ENCODE measurements at places on chromosomes 6 and 20.

- no peak for DNase-seq
Measured at GRCh38 chr20:19688031-19688806, 69.8 kb upstream of the RIN2 start.

GRCh38 chr6:132142768-132143167 is 191.6 kb upstream of the CCN2 start:
- no peak for DNase-seq

DNA sequence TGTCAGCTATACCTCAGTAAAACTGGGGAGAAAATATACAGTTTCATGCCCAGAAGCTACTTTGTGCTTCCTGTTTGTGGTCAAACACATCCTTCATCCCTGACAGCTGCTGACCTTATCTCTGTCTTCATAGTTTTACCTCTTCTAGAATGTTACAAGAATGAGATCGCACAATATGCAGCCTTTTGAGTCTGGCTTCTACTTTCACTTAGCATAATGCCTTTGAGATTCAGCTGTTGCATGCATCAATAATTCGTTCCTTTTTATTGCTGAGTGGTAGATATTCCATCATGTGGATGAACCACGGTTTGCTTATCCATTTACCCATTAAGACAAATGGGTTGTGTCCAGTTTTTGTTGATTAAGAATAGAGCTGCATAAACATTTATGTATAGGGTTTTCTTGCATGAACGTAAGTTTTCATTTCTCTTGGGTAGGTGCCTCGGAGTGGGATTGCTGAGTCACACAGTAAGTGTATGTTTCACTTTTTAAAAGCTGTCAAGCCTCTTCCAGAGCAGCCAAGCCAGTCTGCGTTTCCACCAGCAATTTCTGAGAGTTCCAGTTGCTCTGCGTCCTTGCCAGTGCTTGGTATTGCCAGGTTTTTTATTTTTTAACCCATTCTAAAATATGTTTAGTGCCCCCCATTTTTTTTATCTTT is 86.6 kb upstream of the PAX1 start:
- DNase-seq, result no peak

DNA sequence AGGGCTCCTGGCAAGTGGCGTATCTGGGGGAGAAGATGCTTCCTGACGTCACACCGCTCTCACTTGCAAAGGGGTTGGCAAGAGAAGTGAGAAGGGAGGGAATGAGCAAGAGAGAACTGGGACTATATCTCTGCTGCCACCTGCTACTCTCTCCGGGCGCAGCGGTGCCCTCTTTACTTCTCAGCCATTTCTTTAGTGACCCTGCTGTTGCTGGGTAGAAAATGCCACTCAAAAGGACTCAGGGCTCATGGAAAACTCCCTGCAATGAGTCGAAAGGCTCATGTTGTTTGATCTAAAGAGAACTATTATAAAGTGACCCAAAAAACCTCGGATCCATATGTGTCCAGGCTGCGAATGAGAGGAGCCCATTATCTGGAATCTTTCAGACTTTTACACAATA is 401.8 kb downstream of the SAMD5 start:
- no peak for DNase-seq

GRCh38 chr6:66199171-66199570 is 492.1 kb upstream of the EYS start:
- no peak for DNase-seq

- DNase-seq, result no peak
Measured at GRCh38 chr20:25859649-25860530, 163.2 kb upstream of the ZNF337 start.

DNA sequence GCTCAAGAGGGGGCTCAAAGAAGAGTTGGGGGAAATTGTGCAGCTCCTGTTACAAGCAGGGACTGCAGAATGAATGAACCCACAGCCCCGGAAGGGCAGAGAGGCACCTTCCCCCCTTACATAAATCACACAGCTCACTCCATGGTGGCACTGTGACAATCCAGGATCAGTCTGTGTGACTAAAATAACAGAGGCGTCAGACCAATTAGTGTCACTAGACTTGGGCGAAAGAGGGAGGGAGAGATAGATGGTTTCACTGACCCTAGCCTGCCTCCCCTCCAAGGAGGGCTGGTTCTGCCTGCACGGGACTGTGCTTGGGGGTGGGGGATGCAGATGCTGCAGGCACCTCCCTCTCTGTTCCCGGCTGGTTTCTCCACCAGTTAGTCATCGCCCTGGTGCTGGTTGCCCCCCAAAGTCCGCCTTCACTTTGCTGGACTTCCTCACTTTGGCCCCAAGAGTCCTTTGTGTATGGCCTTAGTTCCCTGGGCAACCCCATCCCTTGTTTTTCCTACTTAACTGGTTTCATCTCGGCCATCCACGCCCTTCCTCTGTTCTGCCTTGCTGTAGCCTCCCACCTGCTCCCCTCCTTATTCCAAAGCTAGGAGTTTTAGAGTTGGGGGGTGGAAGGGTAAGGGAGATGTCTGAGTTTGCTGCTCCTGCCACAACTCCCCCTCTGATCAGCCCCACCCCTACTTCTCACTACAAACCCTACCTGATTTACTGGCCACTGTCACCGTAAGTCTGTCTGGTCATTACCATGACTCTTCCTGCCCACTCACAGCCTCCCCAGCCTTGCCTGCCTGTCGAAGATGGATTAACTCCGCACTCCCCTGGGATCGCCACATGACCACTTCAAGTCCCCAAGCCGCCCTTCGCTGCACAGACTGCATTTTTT is 17.7 kb downstream of the CCDC167 start:
- DNase-seq, result peak; percentile 79

GRCh38 chr6:10613723-10614122 is 80.7 kb downstream of the C6orf52 start:
- DNase-seq, result no peak

GRCh38 chr6:170137911-170138910 is 152.7 kb downstream of the DLL1 start:
- DNase-seq, result no peak

DNA sequence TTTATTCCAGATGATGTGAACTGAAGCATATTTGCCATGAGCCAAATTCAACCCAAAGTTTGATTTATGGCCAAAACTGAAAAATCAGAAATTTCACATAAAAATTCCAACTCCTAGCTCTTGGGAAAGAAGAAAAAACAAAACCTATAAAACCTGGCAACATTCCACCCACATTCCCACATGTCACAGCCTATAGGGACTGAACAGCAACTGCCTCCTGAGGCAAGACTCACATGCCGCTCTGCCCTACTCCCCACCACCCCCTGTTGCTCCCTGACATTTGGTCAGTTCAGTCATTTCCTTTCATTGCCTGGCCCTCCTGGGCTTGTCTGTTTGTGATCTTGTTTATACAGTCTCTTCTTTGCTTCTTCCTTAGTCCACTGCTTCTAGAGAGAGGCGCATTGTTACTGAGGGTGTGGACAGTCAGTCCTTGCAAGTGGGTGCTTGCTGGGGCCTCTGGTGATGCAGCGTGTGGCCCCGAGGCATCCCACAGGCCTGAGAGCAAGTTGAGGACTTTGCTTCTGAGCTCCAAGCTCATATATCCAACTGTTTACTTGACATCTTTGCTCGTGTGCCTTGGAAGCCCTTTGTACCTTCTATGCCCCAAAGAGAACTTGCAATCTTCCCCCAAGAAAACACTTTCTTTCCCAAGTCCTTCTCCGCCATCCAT is 31.4 kb downstream of the NFATC2 start:
- DNase-seq, result no peak

- no peak for DNase-seq
Measured at GRCh38 chr20:8242827-8243724, 111.0 kb downstream of the PLCB1 start.

GRCh38 chr6:47407300-47408281 is 70.0 kb upstream of the CD2AP start:
- no peak for DNase-seq

DNA sequence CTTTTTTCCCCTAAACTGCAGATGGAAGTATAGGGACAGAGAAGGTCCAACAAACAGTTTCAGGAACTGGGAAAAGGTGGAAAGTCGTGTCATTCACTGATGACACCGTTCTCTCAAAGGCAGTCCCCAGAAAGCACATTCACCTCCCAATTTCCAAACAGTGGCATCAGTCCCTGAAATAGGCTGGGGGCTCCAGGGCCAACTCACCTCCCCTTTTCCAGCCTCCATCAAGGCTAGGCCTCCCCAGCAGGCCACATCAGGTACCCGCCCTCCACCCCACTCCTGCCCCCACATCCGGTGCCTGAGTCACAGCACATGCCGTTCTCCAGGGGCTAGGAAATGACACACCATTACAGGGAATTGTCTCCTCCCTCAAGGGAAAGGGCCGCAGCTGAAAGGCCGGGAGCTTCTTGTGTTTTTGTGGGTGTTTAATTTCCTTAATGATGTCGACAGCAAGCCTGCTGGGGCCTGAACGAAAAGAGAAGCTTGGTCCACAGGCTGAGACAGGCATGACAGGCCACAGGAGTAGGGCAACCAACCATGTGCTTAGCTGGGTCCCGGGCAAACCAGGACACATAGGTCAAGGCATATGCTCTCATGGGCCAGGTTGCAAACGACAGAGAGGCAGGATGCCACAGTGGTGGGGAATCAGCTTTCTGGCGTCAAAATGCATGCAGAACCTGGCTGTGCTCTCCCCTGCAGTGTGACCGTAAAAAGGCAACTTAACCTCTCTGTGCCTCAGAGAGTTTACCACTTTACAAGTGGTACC is 39.2 kb downstream of the ZMYND8 start:
- no peak for DNase-seq

GRCh38 chr6:94673251-94673650 is 904.1 kb upstream of the MANEA start:
- DNase-seq, result no peak

DNA sequence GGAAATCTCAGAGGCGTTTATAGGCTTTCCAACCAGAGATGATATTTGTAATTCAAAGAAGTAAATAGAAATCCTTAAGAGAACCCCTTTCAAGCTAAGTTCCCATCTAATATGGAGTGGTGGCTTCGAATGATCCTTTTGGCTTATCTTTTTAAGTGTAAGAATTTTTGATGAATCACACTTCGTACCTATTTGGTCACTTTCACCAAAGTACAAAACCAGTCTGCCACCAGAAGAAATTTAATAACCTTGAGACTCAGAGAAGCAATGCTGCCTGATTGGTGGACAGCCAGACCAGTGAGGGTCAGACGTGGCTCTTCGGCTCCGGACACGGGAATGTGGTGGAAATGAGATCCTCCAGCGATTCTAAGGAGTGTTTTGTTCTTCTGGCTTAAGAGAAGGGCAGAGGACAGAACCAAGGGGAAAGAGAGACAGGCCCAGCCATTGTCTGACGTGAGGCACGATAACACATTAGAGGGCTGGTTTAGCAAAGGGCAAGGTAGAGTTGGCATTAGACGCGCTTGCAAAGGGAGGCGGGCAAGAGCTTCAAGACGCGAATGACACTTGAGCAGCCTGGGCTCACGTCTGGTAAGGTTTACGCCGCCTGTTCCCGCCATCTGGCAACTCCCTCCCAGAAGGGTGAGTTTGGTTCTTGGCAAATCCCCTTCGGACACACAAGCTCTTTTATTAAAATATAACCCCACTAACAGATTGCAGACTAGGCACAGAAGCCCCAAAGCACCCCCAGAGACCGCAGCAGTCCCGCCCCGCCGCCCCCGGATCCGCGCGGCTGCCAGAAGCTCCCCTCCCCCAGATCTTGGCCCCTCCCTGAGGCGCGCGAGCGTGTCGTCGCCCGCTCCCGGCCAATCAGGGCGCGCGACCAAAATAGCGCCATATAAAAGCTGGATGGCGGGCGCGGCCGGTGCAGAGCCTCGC is 50.0 kb upstream of the EZR start:
- peak; percentile 92 for DNase-seq

- DNase-seq, result no peak
Measured at GRCh38 chr6:113143206-113143605, 713.9 kb upstream of the MARCKS start.

DNA sequence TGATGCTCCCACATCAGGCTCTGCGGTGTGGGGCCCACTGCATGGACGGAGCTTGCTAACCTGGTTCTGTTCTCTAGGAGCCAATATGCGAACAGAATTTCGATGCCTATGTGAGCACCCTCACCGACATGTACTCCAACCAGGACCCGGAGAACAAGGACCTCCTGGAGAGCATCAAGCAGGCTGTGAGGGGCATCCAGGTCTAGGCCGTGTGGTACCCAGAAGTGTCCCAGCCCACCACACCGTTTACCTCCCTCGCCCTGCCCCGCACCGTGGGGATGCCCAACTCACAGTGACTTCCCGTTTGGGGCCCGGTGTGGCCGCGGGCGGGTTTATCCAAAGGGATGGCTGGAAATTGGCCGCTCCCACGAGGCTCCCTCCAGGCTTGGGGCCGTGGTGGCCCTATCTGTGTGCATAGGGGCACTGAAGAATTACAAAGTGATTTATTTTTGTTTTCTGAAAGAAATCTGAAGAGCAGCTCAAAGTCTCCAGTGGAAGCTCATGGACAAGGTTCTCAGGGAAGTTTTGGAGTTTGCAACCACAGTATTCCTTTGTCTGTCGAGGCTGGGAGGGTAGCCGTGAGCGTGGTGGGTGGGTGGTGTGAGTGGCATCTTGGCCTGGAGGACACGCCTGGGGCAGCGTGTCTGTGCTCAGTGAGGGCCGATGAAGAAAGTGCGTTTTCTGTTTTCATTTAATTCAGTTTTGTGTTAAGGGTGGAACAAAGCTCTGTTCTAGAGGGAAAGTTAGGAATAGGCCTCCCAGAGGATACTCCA is 15.1 kb upstream of the PCMTD2 start:
- no peak for DNase-seq
